Stimulated activated CD8-positive, alpha-beta memory T cell treated with anti-CD3 and anti-CD28 coated beads, Interleukin-7, amount 100 ng/mL, for 1 hour (primary cell): ENCODE measurements at places on chromosomes 4 and X.
A peak's percentile ranks its signal among the peaks of the same experiment; 100 is the strongest.

- DNase-seq, result no peak
These were observed 1028.3 kb downstream of the DMD start for GRCh38 chrX:32183066-32183465.

GRCh38 chrX:28787206-28787605 is 200.0 kb downstream of the IL1RAPL1 start:
- no peak for DNase-seq

DNA sequence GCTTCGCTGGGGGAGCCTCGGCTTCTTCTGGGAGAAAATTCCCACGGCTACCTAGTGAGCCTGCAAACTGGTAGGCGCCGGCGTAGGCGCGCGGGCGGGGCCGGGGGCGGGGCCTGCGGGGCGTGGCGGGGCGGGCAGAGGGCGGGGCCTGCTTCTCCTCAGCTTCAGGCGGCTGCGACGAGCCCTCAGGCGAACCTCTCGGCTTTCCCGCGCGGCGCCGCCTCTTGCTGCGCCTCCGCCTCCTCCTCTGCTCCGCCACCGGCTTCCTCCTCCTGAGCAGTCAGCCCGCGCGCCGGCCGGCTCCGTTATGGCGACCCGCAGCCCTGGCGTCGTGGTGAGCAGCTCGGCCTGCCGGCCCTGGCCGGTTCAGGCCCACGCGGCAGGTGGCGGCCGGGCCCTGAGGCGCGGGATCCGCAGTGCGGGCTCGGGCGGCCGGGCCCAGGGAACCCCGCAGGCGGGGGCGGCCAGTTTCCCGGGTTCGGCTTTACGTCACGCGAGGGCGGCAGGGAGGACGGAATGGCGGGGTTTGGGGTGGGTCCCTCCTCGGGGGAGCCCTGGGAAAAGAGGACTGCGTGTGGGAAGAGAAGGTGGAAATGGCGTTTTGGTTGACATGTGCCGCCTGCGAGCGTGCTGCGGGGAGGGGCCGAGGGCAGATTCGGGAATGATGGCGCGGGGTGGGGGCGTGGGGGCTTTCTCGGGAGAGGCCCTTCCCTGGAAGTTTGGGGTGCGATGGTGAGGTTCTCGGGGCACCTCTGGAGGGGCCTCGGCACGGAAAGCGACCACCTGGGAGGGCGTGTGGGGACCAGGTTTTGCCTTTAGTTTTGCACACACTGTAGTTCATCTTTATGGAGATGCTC is at the start of gene HPRT1:
Gene HPRT1, plus strand, starts transcription at position 161 of the 857 bp plus-strand sequence. Its CDS starts 147 bp downstream, at position 308.
- peak; percentile 58 for DNase-seq

DNA sequence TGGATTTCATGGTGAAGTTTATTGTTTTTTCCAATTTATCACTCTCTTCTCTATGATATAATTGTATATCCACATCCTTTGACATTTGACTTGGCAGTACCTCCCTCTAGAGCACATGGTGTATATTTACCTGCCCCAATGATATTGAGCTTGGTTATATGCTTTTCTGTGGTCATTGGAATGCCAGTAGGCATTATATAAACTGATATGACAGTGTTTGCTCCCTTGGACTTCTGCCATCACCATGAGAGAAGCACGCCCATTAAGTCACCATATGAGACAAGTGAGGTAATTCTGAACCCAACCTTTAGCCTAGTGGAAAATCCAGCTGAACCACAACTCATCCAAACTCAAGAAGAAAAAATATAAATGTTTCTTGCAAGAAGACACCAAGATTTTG is 2761.5 kb downstream of the ARAP2 start:
- DNase-seq, result no peak

DNA sequence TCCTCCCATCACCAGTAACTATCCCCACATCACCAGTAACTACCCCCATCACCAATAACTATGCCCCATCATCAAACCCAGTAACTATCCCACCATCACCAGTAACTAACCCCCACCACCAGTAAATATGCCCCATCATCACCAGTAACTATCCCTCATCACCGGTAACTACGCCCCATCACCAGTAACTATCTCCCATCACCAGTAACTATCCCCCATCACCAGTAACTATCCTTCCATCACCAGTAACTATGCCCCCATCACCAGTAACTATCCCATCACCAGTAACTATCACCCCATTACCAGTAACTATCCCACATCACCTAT is 2.9 kb downstream of the ASMTL start:
- no peak for DNase-seq

- no peak for DNase-seq
These were observed 6.1 kb upstream of the USP11 start for GRCh38 chrX:47226531-47227333.

DNA sequence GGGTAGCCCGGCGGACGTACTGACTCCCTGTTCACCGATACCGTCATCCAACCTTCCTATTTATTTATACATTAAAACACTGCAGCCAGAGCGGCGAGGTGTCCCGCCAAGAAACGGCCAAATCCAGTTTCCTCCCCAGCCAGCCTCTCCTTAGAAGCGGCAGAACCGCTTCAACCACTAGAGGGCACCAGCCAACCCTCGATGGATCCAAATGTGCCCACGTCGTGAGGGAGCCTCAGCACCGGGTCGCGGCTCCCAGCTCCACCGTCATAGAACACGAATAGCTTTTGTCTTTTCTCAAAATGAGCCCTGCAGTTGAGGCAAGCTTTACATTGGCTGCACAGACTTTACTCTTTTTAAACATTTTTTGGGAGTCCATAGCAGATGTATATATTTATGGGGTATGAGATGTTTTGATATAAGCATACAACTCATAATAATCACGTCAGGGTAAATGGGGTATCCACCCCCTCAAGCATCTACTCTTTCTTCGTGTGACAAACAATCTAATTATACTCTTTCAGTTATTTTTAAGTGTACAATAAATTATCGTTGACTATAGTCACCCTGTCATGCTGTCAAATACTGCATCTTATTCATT is 13.0 kb upstream of the HELT start:
- DNase-seq, result peak; percentile 43

DNA sequence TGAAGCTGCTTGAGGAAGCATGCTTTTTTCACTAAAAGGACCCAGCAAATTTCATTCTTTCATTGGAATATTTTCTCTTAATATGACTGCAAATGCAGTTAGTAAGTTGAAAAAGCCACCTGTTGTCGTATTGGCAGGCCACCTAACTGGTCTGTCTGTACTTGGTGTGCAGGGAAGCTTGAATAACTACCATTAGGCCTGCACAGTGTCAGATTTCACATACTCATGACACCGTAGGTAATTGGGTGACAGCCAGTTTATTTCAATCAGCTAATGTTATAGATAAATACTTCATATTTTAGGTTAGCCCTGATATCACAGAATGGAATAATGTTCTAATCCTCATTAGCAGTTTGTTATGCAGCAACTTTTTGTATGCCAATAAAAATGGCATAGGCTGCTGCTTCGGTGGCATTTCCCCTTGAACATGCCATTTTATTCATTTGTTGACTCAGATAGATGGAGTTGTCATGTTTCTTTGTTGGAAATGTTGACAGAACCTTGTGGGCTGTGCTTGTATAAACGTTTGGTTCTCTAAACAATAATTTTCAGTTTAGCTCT is 173.7 kb downstream of the RPA4 start:
- no peak for DNase-seq

DNA sequence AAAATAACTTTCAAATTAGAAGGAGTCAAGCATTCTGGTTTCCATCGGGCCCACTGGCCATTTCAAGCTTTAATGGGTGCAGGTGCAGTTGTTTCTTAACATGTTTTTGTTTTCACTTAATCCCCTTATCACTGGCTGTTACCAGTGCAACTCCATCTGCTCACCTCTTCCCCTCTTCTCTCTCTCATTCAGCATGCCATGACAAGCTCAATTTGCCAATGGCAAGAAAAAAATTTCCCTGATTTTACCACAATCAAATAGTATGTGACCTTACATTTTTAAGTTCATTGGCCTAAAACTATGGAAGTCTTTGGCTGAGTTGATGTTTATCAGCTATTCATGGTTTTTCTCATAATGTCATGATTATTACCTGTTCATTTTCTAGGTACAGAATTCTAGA is 299.1 kb upstream of the BMP3 start:
- DNase-seq, result no peak

DNA sequence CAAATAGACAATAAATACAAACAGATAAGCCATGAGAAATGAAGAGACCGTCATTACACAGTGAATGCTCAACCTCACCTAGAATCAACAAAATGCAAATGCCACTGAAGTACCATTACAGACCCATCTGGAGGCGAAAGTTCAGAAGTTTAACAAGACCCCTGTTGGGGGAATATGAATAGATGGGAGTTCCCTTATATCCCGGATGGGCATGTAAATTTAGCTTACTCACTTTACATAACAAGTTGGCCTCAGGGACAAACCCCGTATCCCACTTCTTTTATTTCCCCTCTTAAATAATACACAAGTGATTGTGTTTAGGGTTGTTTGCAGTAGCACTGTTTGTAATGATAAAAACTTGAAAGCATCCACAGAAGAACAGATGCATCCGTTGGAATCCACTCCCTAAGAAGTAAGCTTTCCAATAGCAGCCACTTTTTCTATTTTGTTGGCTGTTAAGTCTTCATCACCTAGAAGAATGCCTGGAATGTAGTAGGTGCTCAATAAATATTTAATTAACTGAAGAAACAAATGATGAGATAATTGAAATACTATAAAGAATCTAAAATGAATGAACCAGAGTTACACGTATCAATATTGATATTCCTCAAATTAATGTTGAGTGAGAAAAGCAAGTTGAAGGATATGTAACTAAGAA is 1076.3 kb upstream of the TENM3 start:
- no peak for DNase-seq

DNA sequence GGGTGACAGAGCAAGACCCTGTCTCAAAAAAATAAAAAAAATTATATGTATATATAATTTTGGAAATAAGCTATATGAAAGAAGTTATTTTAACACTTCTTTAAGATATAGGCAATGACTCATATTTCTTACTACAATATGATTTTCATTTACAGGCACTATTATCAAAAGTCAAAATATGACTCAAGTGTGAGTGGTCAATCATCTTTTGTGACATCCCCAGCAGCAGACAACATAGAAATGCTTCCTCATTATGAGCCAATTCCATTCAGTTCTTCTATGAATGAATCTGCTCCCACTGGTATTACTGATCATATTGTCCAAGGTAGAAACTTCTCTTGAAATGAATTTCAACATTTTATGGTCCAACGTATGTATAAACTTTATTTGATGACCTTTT is 20.8 kb downstream of the OCIAD1 start:
- DNase-seq, result no peak
